ENCODE measurements at places on chromosomes 2 and 18.

- no peak for DNase-seq
Measured at GRCh38 chr2:145007093-145007959, 487.4 kb upstream of the ZEB2 start.

GRCh38 chr2:237421542-237422116, 7.7 kb upstream of the COL6A3 start:
- peak; percentile 69 for DNase-seq

GRCh38 chr2:39091543-39091942, 29.3 kb downstream of the SOS1 start:
- DNase-seq, result no peak

DNA sequence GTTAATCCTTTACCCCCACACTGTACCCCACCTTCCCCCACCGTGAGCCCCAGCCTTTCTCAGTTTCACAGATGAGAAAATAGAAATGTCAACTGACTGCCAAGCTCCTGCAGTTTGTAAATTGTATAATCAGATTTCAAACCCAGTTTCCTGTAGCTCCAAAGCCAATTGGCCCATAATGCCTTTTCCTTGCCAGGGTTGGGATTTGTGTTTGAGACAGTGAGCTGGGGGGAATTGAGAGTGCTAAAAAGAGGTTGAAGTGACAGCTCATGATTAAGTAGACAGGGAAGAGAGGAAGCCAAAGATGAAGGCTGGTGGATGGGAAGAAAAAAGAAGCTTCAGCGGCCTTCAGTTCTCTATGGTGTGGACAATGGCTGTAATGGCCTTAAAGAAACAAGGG, 10.7 kb downstream of the OSBPL6 start:
- no peak for DNase-seq

DNA sequence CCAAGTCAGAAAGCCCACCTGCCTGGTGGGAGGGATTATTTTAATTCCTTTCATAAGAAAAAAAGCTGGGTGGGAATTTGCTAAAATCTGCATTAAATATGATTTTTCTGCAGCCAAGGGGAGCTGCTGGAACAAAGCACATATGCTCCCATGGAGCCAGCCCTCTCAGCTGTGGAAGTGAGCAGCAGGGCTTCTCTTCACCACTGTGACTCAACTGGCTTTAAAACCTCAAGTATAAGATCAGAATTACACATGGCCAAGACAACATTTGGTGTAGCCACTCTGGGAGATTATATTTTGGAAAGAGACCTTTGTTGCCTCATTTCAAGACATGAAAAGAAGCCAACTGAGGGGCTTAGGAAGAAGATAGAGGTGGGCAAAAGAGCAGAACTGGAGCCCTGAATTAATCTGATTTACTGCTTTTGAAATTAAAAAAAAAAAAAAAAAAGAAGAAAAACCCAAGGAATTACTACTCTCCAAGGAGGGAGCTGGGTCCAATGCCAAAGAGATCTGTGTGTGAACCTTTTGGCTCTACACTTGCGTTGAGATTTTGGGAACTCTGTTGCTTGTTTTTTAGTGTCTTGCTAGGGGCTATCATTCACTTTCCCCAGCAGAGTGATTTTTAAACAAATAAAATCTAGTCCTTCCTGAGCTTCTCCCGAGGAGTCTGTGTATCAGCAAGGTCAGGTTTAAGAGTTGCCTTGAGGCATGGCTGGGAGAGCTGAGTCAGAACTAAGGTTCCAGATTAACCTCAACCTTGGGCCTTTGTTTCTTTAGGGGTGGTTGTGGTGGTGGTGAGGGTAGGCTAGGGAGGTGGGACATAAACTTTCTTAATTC, 6.0 kb downstream of the LHCGR start:
- DNase-seq, result no peak

DNA sequence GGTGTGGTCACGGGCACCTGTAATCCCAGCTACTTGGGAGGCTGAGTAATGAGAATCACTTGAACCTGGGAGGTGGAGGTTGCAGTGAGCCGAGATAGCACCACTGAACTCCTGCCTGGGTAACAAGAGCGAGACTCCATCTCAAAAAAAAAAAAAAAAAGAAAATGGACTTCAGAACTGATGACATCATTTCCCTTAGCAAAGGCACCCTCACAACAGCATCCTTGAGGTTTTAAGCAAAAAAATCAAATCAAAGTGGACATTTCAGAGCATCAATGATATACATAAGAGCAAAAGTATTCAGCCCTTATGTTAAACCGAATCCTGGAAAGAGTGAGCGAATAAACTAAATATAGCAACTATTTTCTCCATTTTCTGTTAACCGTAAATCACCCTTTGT, 45.3 kb downstream of the EPB41L3 start:
- DNase-seq, result no peak

GRCh38 chr2:206918263-206918662, 21.1 kb upstream of the CPO start:
- DNase-seq, result no peak

- peak; percentile 78 for DNase-seq
Measured at GRCh38 chr2:190408538-190409271, 550 bp downstream of the MFSD6 start.

- DNase-seq, result no peak
Measured at GRCh38 chr2:68911709-68912108, 40.5 kb upstream of the BMP10 start.

GRCh38 chr2:49767316-49767715, 613.0 kb upstream of the FSHR start:
- no peak for DNase-seq

GRCh38 chr2:65340898-65341681, 91.3 kb downstream of the SPRED2 start:
- DNase-seq, result no peak

DNA sequence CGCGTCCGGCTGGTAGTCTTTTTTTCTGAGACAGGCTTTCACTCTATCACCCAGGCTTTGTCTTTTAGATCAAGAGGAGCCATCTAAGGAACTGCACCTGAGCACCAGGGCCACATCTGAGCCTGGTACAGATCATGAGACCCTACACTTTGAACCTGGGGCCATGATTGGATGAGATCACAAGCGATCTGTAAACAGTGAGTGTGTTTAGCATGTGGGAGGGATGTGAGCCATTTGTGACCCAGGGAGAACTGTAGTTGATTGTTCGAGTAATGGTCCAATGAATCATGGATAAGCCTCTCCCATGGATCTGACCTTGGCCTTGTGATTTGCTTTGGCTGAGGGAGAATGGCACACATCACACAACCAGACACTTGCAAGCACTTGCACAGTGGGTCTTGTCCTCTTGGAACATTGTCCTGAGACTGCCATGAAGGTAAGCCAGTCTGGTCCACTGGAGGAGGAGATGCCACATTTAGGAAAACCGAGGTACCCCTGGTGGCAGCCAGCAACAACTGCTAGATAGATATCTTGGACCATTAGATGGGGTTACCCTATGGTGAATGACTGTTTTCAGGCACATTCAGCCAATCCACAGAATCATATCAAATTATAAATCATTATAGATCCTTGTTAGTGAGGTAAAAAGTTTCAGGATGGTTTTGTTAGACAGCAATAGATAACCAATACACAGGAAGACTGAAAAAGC, 19.5 kb upstream of the DTNB start:
- no peak for DNase-seq

DNA sequence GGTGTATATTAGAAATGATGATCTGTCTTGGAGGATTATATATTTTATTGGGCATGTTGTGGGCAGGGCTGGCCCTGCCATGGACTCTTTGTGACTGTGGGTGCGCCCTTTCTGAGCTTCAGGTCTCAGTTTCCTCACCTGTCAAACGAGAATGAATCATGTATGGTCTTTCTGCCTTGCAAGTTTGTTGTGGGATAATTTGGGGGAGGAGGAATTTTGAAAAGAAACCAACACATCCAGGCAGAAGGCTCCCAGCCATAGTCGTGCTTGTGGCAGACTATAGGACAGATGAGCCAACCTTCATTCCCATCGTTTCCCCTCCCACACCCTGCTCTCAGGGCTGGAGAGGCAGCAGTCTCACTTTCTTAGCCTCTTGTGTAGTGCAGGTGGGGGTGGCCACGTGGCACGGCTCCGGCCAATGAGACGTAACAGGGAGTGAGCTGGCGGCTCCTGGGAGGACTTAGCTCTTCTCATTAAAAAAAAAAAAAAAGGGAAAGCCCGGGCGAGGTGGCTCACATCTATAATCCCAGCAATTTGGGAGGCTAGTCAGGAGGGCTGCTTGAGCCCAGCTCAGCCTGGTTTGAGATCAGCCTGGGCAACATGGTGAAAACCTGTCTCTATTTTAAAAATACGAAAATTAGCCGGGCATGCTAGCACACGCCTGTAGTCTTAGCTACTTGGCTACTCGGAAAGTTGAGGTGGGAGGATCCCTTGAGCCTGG, 63.1 kb downstream of the RHOB start:
- no peak for DNase-seq

All from CD4-positive, alpha-beta memory T cell (primary cell).